ENCODE measurements at places on chromosomes 11 and 22.

DNA sequence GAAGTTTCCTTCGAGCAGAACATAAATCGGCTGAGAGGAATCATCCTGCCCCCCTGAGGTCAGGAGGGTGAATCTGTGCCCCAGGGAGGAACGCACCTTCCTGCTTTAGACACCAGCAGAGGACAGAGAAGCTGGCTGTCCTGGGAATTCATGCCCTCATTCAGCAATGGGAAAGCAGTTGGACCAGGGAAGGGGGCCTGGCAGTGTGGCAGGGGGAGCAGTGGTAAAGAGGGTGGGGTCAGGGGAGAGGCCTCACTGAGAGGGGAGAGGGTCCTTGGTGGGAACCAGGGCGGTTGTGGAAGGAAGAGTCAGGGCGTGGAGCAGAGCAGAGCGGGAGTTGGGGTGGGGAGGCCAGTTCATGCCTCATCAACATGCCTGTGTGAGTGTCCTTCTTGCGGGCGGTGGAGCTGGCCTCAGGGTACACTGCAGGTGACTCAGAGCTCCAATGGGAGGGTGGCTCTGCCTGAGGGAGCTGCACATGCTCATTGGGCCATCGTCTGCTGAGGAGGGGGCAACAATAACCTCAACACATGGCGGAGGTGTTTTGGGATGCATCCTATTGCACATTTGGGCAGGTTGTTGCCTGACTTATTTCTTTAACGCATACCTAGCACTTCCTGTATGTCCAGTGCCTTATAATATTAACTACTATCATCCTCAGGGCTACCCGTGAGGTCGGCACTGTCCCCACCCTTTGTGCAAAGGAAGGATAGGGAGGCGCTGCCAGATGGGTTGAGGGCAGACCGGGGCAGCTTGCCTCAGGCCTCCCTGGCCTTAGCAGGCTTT is 23.2 kb downstream of the MED15 start:
- no peak for DNase-seq

DNA sequence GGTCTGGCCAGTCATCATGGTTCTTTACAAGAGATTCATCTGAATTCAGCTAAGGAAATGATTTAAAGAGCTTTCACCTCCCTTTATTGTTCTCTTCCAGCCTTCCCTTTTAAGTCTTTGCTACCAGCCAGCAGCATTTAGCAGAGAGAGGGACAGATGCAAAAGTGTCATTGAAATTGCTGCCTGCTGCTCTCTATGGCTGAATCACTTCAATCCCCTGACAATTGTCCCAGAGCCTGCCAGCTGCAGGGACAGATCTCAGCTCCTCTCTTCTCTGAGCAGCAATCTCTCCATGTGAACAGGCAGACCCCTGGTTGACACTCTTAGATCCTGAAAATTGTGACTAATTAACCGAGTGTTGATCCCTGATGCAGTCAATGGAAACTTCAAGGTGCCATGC is 816.9 kb upstream of the CCDC90B start:
- no peak for DNase-seq

GRCh38 chr11:47328449-47329390 is 23.8 kb downstream of the MYBPC3 start:
- DNase-seq = peak; percentile 23

DNA sequence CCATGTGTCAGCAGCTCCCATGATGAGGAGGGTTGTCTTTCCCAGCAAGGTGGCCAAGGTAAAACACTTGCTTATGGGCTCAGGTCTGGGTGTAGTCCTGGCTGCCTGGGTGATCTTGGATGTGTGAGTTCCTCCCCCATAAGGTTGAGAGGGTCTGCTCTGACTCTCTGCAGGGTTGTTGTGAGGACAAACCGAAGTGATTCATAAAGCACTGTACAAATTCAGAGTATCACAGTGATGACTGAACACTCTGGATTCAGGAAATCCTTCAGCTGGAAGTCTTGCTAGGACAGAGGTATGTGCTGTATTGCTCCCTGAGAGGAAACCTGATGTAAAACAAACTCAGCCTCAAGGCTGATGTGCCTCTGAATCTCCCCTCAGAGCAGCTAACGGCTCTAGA is 220.9 kb upstream of the PITPNB start:
- DNase-seq = no peak

DNA sequence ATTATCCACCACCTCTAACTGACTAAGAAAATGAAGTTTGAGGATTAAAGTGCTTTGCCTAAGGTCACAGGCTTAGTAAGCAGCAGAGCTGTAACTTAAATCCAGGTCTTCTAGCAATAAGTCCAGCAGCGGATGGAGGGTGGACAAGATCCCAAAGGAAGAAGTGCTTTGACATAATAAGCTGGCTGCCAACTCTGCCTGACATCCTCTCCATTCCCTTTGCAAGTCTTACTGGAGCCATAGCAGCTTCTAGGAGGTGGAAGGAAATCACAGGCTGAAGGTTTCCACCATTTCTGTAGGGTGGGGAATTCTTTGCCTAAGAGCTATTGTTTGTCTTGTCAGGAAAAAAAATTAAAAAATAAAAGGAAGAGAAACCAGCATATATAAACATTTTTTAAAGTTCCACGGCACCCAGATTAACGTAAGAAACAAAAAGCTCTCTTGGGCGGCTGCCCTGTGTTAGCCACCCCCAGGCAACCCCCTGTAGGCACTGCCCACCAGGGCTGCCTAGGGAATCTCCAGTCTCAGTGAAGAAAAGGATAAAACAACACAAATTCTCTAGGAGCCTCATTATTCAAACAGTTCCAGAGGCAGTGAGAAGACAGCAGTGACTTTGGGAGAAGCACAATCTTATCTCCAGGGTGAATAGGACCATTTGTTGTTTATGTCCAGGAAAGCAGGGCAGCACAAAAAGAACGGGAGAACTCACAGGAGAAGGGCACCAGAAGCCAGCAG is 380.8 kb upstream of the CADM1 start:
- no peak for DNase-seq

DNA sequence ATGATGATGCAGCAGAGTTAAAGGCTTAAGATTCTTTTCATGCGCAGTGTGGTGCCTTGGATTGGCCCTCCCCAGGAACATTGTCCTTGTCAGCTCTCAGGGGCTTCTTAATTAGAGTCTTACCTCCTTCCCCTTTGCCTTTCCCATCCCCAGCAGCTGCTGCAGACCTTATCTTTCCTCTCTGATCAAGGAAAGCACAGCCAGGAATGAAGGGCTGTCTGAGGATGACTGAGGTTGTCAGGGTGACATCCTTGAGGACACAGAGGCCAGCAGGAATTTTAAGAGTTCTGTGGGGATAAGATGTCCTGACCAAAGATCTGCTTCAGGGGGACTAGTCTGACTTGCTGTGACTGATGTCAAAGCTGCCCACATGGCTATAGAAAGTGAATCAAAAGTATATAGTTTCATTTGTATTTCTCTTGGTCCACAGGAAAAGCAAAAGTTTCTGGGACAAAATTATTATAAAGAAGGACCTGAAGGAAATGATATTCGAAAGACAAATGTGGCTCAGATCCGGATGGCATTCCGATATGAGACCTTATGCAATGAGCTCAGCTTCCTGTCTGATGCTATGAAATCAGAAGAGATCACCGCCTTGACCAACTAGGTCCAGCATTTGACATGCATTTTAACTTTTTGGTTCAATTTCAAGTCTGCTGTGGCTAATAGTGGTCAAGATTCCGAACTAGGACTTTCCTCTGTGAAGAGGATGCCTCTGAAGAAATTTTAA is 35.5 kb downstream of the RNF141 start:
- no peak for DNase-seq

DNA sequence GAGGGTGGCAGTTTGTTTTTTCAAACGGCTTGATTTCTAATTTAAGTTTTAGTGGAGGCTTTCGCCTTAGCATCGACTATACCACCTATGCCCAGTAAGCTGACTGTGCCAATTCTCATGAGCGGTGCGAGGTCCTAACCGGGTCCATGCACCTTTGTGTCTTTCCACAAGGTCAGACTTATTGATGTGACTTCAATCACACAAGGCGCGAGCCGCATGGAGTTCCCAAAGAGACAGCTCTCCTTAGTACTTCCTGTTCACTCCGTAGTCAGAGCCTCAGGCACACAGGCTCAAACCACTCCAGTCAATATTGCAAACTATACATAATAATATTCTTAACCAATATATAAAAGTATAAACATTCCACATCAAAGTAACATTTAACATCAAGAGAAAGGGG is 18.2 kb downstream of the ST14 start:
- DNase-seq = no peak

DNA sequence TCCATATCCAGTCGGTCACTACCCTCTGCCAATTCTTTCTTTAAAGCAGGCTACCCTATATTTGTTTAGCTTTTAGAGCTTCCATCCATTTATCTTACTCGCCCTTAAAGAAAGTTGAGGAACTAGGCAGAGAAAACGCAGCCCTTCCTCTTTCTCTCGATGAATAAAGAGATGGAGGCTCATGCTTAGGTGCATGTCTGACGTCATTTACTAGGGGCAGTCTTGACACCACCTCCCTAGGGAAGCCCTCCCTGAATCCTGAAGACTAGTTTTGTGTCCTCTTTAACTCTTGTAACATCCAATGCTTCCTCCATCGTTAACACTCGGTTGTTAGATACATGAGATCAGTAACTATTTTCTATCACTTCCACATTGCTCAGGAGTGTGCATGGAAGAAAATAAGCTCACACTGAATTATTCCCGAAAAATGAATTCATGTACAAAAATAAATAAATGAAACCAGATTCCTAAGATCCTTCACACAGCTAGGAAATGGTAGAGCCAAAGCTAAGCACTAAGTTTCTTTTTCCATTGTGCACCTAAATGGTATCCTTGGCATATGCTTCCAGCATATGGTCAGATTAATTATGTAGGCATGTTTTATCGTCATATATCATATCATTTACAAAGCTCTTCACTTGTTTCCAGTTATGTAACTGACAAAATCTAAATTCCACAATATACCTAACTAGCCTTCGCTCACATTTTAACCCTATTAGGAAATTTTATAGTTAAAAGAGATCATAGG is 291.2 kb downstream of the OPCML start:
- no peak for DNase-seq

DNA sequence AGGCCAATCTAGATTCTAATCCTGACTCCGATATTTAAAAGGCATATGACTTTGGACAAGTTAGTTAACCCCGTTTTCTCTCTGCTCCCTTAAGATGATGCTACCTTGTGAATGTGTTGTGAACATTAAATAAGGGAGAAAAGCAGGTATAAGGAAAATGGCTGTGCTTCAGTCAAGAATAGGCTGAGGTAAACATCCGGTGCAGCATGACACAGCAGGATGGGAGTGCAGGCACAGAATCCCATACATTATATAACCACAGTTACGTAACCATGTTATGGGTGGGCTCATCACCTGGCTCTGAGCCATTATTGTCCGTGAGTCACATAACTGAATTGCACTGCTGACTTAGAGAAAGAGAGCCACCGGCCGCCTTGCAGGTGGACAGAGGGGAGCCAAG is 382.2 kb upstream of the ANO5 start:
- DNase-seq = no peak

GRCh38 chr22:48640890-48641841 is 1186.5 kb downstream of the BRD1 start:
- DNase-seq = no peak

DNA sequence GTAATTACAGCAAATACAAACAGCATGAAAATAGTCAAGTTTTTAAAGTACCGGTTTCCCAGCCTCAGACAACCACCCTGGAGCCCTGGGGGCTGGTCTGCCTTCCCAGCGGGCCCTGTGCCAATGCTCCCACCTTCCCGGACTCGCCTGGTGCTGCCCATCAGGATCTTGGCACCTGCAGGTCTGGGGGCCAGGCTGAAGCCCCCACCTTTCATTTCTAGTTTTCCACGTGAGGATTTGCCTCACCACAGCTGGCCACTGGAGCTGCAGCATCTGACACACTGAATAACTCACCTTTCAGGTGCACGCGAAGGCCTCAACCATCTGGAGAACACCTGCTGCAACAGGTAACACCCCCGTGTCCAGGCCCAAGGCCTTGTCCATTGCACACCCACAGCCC is 108.7 kb upstream of the THY1 start:
- no peak for DNase-seq

DNA sequence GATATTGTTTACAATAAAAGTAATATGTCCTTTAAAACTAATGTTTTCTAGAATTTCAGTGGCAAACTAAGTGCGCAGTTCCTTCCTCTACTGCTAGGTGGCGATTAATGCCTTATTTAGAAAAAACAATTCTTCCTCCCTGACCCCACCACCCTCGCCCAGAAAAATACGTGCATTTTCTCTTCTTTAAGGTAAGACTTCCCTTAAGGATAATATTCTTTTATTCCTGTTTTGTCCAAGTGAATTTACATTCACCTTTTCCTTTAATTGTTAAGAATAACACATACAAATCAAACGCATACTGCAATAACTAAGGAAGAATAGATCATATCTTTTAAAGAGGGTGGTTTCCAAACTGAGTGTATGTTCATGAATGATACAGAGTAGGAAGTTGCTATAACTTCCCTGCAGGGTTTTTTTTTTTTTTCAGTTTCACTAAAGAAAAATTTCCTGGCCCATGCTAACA is 17.0 kb upstream of the PSMA1 start:
- no peak for DNase-seq

GRCh38 chr11:134731213-134731961 is 319.3 kb upstream of the B3GAT1 start:
- DNase-seq = no peak

DNA sequence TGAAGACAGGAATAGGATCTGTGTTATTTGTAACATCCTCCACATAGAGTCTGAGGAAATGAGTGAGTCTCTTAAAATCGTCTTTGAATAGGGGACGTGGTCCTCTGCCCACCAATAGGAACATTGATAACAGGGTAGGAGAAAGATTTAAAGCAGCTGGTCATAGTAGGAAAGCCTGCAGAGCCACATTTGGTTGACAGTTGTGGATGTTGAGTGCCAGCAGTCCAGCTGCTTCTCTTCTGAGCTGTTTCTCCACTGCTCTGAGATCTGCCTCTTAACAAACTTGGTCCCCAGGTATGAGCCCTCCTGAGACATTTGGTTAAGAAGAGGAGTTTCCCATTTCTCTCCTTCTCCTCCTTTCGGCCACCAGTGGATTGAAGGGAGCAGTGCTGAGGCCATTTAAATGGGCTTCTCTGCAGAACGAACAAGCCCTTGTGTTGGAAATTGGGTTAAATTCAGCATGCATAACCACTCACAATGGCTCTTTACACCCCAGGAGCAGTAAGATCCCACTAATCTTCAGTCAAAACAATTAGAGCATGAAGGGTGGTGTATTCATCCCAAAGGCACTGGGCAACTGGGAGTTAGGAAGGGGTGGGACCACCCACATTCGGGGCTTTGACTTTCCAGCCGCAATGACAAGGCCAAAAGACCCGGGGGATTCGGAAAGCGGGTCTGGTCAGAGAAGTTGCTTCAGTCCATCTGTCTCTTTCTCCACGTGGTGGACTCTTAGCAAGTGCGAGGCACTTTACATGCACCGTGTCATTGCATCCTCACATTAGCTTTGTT is 32.3 kb downstream of the MIAT start:
- DNase-seq = no peak
